ENCODE measurements at places on chromosomes 2 and 18.

GRCh38 chr2:36165132-36165531 is 190.4 kb upstream of the CRIM1 start:
- DNase-seq: no peak
- H3K4me1 ChIP-seq: no peaks in the 10 kb centered on the region
- H3K36me3 ChIP-seq: no peaks in the 10 kb centered on the region
- H3K27me3 ChIP-seq: no peaks in the 10 kb centered on the region
- H3K27ac ChIP-seq: no peak overlapping the region

GRCh38 chr18:50203801-50204604 is 9.1 kb upstream of the MYO5B start:
- H3K27ac ChIP-seq: no peak overlapping the region
- no peak overlapping the region for H3K4me3 ChIP-seq
- peaks cover 4% of the 10 kb centered on the region for H3K36me3 ChIP-seq
- DNase-seq: no peak
- peaks cover 25% of the 10 kb centered on the region for H3K27me3 ChIP-seq

- peaks cover 7% of the 10 kb centered on the region for H3K27me3 ChIP-seq
- DNase-seq: no peak
- no peak overlapping the region for H3K27ac ChIP-seq
- H3K4me3 ChIP-seq: no peak overlapping the region
Measured at GRCh38 chr18:23194997-23195957, 60.0 kb downstream of the CABLES1 start.

DNA sequence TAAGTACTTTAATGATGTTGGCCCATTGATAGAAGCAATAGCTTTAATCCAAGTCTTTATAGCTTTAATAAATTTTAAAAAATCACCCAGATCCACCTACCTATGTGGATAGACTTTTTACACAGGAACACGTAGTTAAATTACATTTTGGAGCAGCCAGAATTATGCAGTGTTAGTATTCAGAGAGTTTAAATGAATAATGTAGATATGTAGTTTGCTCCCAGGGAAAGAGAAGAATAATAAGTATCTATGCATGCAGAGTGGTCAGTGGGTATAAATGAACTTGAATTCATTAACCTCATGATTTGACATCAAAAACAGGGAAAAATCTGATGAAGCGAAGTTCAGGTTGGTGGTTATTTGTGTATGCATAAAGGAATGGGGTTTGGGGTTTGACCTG is 146.3 kb downstream of the CERS6 start:
- H3K27ac ChIP-seq: no peak overlapping the region
- no peak for DNase-seq

GRCh38 chr2:239882331-239882732 is 142.8 kb downstream of the NDUFA10 start:
- no peak overlapping the region for H3K4me3 ChIP-seq
- DNase-seq: peak; percentile 44
- peaks cover 5% of the 10 kb centered on the region for H3K36me3 ChIP-seq
- H3K27ac ChIP-seq: no peak overlapping the region

DNA sequence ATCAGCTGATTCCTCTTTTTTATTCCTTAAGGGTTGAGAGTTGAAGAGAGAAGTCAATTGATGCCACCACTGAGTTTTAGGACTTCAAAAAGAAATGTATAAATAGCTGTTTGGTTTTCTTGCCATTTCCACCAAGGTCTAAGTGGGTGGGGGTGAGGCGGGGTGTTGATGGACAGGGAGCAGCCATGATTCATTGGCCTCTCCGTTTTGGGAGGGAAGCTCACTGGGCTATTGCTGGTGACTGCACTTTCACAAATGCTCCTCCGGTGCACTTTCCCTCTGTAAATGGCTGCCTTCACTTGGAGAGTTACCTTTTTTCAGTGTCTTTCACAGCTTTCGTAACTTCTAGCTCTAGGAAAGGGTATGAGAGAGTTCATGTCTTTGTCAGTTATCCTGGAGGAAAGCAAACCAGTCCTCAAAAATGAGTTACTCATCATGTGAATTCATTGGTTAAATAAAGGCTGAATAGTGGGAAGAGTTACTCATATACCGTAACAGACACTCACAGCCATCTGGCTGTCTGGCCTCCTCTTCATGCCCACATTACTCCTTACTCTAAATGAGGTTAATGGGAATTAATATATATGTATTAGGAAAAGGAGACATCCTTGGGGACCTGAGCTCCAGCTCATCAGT is 17.4 kb upstream of the CTAGE1 start:
- H3K27me3 ChIP-seq: no peaks in the 10 kb centered on the region
- no peak overlapping the region for H3K4me3 ChIP-seq
- no peak overlapping the region for H3K27ac ChIP-seq
- H3K4me1 ChIP-seq: no peaks in the 10 kb centered on the region
- H3K36me3 ChIP-seq: no peaks in the 10 kb centered on the region

All from memory B cell (primary cell).